ENCODE measurements at places on chromosomes 6 and 20.

- no peak for DNase-seq
Measured at GRCh38 chr6:109897561-109898080, 80.5 kb upstream of the GPR6 start.

GRCh38 chr6:105804424-105804823 is 281.7 kb upstream of the PRDM1 start:
- peak; percentile 88 for DNase-seq

- no peak for DNase-seq
Measured at GRCh38 chr6:134921276-134921675, 28.6 kb downstream of the ALDH8A1 start.

- DNase-seq: peak; percentile 75
Measured at GRCh38 chr20:51326201-51326819, 216.2 kb downstream of the NFATC2 start.

DNA sequence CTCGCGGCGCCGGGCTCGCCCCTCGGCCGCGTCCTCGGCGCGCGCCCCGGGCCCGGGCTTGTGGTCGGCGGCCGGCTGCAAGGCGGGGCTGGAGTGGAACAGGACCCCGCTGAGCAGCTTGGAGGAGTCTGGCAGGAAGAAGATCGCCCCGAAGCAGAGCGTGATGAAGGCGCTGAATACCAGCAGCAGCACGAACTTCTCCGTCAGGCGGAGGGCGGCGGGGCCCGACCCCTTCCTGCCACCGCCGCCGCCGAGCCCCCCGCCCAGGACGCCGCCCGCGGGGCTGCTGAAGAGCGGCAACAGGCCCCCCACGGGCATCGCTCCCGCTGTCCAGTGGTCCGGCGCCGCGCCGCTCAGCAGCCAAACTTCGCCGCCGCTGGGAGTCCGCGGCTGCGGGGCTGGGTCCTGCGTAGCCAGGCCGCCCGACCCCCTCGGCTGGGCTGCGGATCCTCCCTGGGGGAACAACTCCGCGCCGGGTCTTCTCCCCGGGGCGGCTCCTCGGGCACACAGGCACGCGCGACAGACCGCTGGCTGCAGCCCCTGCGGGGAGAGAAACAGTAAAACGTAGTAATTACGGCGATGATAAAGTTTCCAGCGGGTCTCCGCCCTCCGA is 707 bp downstream of the MAN1A1 start:
- peak; percentile 19 for DNase-seq

- DNase-seq: peak; percentile 61
Measured at GRCh38 chr6:131053546-131054240, 9.4 kb downstream of the EPB41L2 start.

DNA sequence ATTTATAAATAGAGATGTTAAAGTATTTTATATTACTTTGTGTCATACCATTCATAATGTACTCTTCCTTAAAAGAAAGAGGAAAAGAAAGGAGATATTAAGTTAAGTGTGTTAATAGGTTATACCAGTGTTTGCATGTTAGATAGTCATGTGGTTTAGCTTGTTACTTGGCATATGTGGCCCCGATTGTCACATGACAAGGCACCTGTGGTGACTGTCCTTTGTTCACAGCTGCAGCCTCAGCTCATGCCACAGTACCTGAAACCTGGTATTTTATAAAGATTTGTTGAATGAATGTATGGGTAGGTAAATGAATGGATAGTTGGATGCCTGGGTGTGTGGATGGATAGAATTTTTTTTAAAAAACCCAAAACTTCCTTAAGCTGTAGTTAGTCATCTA is 306.1 kb upstream of the FLRT3 start:
- DNase-seq: no peak

GRCh38 chr6:149435919-149436586 is 36.0 kb downstream of the SUMO4 start:
- DNase-seq: no peak

DNA sequence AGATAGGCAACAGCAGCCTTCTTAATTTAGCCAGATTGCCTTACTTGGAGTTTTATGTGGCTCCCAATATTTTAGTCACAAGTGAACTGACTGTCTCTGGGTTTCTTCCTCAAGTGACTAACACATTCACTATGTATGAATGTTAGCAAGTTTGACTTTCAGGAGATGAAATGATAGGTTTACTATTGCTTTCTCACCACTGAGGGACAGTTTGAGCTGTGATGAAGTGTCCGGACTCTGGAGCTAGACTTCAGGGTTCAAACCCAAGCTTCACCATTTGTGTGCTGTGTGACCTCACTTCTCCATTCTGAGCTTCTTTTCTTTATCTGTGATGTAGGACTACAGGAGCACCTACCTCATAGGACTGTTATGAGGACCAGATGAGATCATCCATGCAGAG is 8.2 kb downstream of the DHX35 start:
- DNase-seq: peak; percentile 97

- DNase-seq: peak; percentile 56
Measured at GRCh38 chr20:62156592-62157386, 13.2 kb downstream of the SS18L1 start.

- no peak for DNase-seq
Measured at GRCh38 chr6:36246506-36247268, 23.2 kb upstream of the PNPLA1 start.

DNA sequence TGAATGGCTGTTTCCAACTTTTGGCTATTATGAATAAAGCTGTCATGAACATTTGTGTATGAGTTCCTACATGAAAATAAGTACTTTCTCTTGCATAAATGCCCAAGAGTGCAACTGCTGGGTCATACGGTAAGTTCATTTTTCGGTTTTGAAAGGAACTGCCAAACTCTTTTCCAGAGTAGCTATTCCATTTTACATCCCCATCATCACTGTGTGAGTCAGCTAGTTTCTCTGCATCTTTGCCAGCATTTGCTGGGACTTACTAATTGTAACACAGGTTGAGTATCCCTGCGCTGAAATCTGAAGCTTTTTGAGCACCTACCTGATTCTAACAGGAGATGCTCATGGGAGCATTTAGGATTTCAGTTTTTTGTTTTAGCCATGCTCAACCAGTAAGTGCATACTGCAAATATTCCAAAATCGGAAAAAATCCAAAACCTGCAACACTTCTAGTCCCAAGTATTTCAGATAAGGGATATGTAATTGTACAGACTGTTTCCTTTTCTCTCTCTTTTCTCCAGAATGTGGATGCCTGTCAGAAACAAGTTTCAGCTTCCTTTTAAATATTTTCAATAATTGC is 118.4 kb downstream of the DTNBP1 start:
- DNase-seq: no peak
